ENCODE measurements at places on chromosomes 2 and 18.

- H3K27ac ChIP-seq, result no peak overlapping the region
- no peaks in the 10 kb centered on the region for H3K4me1 ChIP-seq
- peaks cover 8% of the 10 kb centered on the region for H3K27me3 ChIP-seq
- H3K4me3 ChIP-seq, result no peak overlapping the region
Measured at GRCh38 chr2:147636886-147637285, 207.9 kb upstream of the ACVR2A start.

DNA sequence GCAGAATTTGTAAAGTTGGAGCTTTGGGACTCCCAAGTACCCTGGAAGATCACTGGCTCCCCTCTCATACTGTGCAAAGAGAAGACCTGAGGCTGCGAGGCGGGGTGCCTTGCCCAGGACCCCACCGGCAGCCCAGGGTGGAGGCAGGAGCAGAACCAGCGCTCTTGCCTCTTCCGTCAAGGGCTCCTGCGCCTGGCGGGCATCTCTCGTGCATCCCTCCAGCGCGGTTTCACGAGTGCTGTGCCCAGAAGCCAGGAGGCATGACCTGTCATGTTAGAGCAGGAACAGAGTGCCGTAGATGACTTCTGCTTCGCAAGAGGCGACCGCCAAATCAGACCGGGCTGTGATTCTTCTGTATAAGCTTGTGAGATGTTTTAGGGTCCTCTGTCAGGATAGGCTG, 77.3 kb downstream of the LDLRAD4 start:
- no peak overlapping the region for H3K27ac ChIP-seq
- H3K36me3 ChIP-seq, result no peaks in the 10 kb centered on the region
- DNase-seq, result no peak
- H3K4me1 ChIP-seq, result no peaks in the 10 kb centered on the region
- peaks cover 10% of the 10 kb centered on the region for H3K27me3 ChIP-seq

GRCh38 chr2:100818606-100819369, 1.2 kb upstream of the NPAS2 start:
- no peak overlapping the region for H3K27ac ChIP-seq
- H3K4me3 ChIP-seq, result peak overlapping the region; percentile 70
- DNase-seq, result no peak
- no peaks in the 10 kb centered on the region for H3K36me3 ChIP-seq
- H3K4me1 ChIP-seq, result peaks cover 6% of the 10 kb centered on the region
- peaks cover 86% of the 10 kb centered on the region for H3K27me3 ChIP-seq

DNA sequence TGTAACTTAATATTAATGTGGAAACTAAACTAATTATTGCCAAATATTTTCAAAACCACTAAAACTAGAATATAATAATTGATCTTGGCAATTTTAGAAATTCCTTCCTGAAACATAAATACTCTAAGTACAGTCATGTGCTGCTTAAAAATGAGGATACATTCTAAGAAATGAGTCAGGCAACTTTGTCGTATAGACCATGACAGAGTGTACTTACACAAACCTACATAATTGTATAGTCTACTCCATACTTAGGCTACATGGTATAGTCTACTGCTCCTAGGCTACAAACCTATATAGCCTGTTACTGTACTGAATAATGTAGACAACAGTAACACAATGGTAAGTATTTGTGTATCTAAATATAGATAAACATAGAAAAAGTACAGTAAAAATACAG, 27.6 kb downstream of the FEZ2 start:
- H3K4me3 ChIP-seq, result no peak overlapping the region
- peaks cover 22% of the 10 kb centered on the region for H3K36me3 ChIP-seq
- no peak for DNase-seq
- H3K4me1 ChIP-seq, result peaks cover 6% of the 10 kb centered on the region

- H3K4me1 ChIP-seq, result peaks cover 5% of the 10 kb centered on the region
- peaks cover 99% of the 10 kb centered on the region for H3K27me3 ChIP-seq
- no peak for DNase-seq
Measured at GRCh38 chr2:199471443-199472057, 13.8 kb upstream of the SATB2 start.

DNA sequence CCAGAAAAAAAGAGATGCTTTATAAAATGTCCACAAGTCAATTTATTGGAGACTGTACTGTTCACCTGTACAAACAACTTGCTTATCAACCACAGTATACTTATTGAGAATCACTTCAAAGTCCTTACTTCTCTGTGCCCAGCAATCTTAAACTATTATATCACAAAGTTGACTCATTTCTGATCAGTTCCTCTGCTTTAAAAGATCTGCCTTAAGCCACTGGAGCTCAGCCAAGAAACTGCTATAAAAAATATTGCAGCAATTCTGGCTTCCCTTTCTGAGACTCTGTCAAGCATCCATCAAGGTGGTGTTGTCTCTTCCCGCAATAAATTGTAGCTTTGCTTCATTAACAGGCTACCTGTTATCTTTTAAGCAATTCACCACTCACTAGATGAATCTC, 375.2 kb upstream of the SPHKAP start:
- H3K27ac ChIP-seq, result no peak overlapping the region
- DNase-seq, result no peak
- no peak overlapping the region for H3K4me3 ChIP-seq
- no peaks in the 10 kb centered on the region for H3K27me3 ChIP-seq
- no peaks in the 10 kb centered on the region for H3K4me1 ChIP-seq

- no peak for DNase-seq
- H3K4me1 ChIP-seq, result no peaks in the 10 kb centered on the region
- peaks cover 51% of the 10 kb centered on the region for H3K27me3 ChIP-seq
- H3K36me3 ChIP-seq, result no peaks in the 10 kb centered on the region
Measured at GRCh38 chr2:200177971-200178911, 128.3 kb upstream of the SPATS2L start.

- peaks cover 49% of the 10 kb centered on the region for H3K27me3 ChIP-seq
- H3K36me3 ChIP-seq, result peaks cover 11% of the 10 kb centered on the region
- H3K4me1 ChIP-seq, result peaks cover 17% of the 10 kb centered on the region
- no peak for DNase-seq
- no peak overlapping the region for H3K27ac ChIP-seq
Measured at GRCh38 chr2:207161247-207162123, 4.3 kb downstream of the KLF7 start.

- H3K4me3 ChIP-seq, result no peak overlapping the region
- peaks cover 7% of the 10 kb centered on the region for H3K4me1 ChIP-seq
- H3K36me3 ChIP-seq, result no peaks in the 10 kb centered on the region
- DNase-seq, result no peak
- H3K27ac ChIP-seq, result no peak overlapping the region
Measured at GRCh38 chr2:120518819-120519218, 172.9 kb downstream of the INHBB start.

DNA sequence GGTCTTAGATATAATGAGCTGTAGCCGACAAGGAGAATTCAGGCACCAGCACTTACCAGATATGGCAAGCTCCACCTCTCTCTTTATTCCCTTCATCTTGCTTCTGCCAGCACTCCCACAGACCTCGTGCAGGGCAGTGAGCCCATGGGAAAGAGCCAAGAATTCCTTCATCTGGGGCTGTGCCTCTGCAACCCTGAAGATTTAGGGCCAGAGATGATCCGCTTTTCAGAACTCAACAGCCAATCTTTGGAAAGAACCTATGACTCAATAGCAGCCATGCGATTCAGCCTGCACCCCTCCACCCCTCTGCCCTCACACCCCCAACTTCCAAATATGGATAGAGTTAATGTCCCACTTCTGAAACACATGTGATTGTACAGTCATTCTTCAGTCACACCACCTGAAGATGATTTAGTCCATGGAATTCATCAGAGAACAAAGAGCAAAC, 533.7 kb upstream of the TNP1 start:
- H3K27me3 ChIP-seq, result no peaks in the 10 kb centered on the region
- no peaks in the 10 kb centered on the region for H3K36me3 ChIP-seq
- DNase-seq, result no peak
- H3K4me1 ChIP-seq, result peaks cover 3% of the 10 kb centered on the region

DNA sequence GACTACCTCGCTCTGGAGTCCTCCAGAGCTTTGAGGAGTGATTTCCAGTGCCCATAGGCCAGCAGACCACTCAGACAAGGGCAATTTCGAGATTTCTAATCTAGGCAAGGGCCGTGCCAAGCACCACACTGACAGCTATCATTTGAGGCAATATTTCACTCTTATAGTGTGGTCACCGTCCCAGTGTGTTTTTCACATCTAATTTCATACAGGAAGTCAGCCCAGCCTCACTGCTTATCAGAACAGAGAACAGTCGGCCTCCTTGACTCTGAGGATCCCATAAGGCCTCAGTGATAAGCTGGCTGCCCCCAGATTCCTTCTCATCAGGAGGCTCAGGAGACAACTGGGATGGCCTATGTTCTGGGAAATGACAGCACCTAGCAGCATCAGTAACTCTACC, 581 bp downstream of the CAPN14 start:
- no peak overlapping the region for H3K27ac ChIP-seq
- no peaks in the 10 kb centered on the region for H3K4me1 ChIP-seq
- H3K36me3 ChIP-seq, result no peaks in the 10 kb centered on the region
- no peak for DNase-seq
- H3K4me3 ChIP-seq, result no peak overlapping the region
- peaks cover 31% of the 10 kb centered on the region for H3K27me3 ChIP-seq

DNA sequence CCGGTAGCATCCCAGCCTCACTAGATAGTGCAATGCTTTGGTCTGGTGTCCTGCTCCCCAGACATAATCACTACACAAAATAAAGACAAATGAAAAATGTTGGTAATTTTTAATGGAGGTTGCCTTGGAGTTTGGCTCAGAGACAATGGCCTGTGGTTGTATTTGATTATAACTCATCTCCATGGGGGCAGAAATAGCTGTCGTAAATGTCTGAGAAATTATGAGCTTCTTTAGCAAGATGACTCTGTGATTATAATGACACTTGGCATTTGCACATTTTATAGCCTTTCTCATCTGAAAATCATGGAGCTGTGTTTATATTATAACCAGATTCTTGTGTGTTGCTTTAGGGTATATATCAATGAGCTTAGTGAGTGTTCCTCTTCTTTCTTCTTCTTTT, 1779.7 kb upstream of the CELF4 start:
- DNase-seq, result no peak
- no peak overlapping the region for H3K4me3 ChIP-seq
- no peak overlapping the region for H3K27ac ChIP-seq
- H3K27me3 ChIP-seq, result no peaks in the 10 kb centered on the region

GRCh38 chr2:155689791-155690190, 642.7 kb downstream of the NR4A2 start:
- H3K4me1 ChIP-seq, result no peaks in the 10 kb centered on the region
- no peaks in the 10 kb centered on the region for H3K36me3 ChIP-seq
- no peaks in the 10 kb centered on the region for H3K27me3 ChIP-seq
- H3K27ac ChIP-seq, result no peak overlapping the region

- H3K4me1 ChIP-seq, result no peaks in the 10 kb centered on the region
- H3K4me3 ChIP-seq, result no peak overlapping the region
- no peaks in the 10 kb centered on the region for H3K27me3 ChIP-seq
- no peak overlapping the region for H3K27ac ChIP-seq
- DNase-seq, result no peak
Measured at GRCh38 chr2:223880796-223881195, 43.4 kb upstream of the AP1S3 start.

GRCh38 chr2:131016826-131017741, 76.2 kb downstream of the FAM168B start:
- no peak overlapping the region for H3K27ac ChIP-seq
- H3K4me1 ChIP-seq, result peaks cover 4% of the 10 kb centered on the region
- DNase-seq, result no peak
- no peaks in the 10 kb centered on the region for H3K36me3 ChIP-seq

- no peaks in the 10 kb centered on the region for H3K36me3 ChIP-seq
- no peaks in the 10 kb centered on the region for H3K4me1 ChIP-seq
- no peak overlapping the region for H3K4me3 ChIP-seq
- no peak overlapping the region for H3K27ac ChIP-seq
- no peak for DNase-seq
Measured at GRCh38 chr2:235447210-235447609, 46.6 kb upstream of the AGAP1 start.

DNA sequence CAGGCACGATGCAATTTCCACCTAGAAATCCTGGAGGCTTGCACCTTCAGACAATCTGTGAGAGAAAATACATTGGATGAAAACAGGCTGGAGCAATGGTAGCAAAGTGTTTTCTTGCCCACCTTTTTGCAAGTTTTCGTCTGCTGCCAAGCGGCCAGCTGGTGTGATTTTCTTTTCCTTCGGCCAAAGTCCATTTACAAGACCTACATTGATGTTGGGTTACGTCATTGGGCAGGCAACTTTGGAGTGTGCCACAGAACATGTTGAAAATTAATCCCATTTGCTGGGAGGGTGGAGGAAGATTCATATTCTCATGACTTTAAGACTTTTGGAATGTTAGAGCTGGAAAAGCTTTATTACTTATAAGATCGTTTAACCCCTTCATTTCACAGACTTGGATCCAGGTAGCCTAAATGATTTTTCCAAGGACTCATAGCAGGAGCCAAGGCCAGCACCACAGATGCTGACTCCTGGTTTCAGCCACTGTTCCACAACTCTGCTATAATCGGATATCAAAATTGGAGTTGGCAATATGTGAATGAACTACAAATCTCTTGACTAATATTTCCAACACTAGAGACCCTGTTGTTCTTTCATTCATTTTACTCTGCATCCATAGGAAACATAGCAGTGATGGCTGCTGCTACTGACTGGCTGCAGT, 352.1 kb downstream of the RND3 start:
- no peak overlapping the region for H3K27ac ChIP-seq
- no peak overlapping the region for H3K4me3 ChIP-seq
- no peaks in the 10 kb centered on the region for H3K27me3 ChIP-seq
- H3K36me3 ChIP-seq, result no peaks in the 10 kb centered on the region
- no peak for DNase-seq

GRCh38 chr2:66443979-66444861, 9.3 kb downstream of the MEIS1 start:
- DNase-seq, result no peak
- H3K27ac ChIP-seq, result no peak overlapping the region
- peaks cover 38% of the 10 kb centered on the region for H3K27me3 ChIP-seq
- no peak overlapping the region for H3K4me3 ChIP-seq
- H3K4me1 ChIP-seq, result no peaks in the 10 kb centered on the region

DNA sequence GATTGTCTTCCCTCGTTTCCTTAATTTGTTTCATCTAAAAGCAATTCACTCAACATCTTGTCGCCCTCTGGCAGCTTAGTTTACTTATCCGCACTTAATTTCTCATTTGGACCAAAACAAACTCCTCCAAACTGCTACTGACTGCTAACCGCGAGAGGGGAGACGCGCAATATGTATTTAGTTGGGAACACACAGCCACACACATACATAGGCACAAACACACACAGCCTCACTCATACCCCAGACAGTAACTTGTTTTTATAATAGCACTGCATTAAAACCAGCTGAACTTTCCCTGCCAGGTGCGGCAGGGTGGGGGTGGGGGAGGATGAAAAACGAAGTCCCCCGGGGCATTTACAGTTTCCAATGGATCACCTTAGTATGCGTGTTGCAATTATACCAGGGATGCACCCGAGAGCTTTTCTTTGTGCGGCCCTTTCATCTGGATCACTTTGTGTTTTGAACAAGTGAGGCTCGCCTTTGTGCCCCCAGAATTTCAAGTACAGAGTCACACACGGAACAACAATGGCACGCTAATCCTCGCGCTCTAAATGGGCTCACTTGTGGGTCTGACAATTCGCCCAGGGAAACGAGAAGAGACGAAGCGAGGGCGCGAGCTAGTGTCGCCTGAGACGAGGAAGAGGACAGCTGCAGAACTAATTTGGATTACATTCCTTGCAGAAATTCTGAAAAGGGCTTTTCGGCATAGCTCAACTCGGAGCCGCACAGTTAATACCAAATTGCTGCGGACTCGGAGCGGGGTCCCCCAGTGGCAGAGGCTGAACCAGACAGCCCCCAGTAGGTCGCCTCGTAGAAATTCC, 2.4 kb downstream of the ERBB4 start:
- H3K27ac ChIP-seq, result no peak overlapping the region
- peak overlapping the region; percentile 7 for H3K4me3 ChIP-seq
- no peak for DNase-seq
